ENCODE measurements at places on chromosomes 5 and 9. TPM values are rescaled to one million over a fixed set of nuclear protein-coding genes. Genes with fewer than 3 reads are reported as not detected.

TCERG1 gene
- total RNA-seq = 67.2 TPM

FGD3 gene
- total RNA-seq = 0.59 TPM

CCNJL gene
- total RNA-seq = 17.0 TPM

ZNF483 gene
- 1.3 TPM for total RNA-seq

DRD1 gene
- not detected for total RNA-seq

SSNA1 gene
- total RNA-seq = 36.2 TPM

IGFBPL1 gene
- not detected for total RNA-seq
